ENCODE measurements at places on chromosomes 1 and 21. TPM values are rescaled to one million over a fixed set of nuclear protein-coding genes. Genes with fewer than 3 reads are reported as not detected.
A peak's percentile ranks its signal among the peaks of the same experiment; 100 is the strongest.

DNA sequence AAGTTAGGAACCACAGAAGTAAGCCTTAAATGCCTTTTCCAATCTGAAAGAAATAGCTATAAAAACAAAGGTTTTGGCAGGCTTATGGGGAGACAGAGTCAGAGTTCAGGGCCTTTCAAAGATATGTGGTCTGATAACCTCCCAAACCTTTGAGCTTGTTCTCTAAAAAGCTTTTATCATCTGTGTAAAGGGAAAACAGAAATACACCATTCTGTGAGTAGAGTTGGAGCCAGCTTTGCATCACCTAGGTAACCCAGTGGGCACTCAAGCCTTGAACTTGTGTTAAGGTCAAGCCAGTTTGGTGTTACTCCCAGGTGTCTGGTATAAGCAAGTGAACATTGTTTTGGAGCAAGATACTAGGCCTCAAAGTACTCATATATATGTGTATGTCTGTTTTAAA, 50.1 kb downstream of the LAMC1 start:
- DNase-seq, result no peak

- no peak for DNase-seq
These were observed 17.2 kb upstream of the SEMA4A start for GRCh38 chr1:156135930-156136871.

DNA sequence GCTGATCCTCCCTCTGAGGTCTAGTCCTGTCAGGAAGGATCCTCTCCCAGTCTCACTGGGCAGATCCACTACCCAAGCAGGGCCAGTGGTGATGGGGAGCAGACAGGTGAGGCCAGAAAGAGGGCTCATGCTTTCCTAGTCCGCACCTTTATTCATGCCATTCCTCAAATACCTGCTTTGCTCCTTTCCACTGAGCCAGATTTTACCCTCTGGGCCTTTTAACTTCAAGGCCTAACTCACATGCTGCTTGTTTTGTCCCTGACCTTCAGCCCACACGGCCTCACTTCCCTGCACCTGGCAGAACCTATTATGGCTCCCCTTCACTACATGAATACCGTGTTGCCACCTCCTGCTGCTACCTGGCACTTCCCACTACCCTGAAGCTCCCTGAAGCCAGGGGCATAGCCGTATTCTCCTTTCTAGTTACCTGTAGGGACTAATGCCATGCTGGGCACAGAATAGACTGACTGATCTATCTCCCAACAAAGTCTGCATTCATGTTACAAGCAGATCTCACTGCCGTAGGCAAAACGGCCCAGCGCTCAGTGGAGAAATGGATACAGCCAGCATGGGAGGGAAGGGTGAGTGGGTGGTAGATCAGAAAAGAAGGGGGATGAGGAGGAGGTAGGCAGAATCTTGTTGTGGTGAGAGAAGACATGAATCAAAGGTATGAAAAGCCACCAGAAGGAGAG, 36.1 kb upstream of the GOLT1A start:
- DNase-seq, result no peak

- no peak for DNase-seq
These were observed 2.6 kb upstream of the CSTB start for GRCh38 chr21:43778469-43779335.

DNA sequence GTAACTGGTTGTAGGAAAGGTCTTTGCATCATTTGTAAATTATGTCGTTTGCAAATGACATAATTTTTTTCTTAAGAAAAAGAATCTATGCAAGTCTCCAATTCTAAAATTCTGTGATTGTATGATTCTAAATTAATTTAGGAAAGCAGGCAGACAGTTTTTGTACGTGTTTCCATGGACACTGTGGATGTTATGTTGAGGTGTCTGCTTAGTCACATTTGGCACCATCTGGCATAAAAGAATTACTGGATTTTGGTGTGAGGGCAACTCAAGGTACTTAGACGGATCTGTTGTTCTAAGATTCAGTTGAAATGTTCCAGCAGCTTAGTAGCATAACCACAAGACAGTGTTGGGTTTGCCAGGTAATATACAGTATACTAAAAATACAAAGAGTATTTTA, 42.5 kb downstream of the C1orf21 start:
- no peak for DNase-seq

GRCh38 chr1:116403496-116404136, 30.6 kb downstream of the ATP1A1 start:
- DNase-seq, result no peak

- peak; percentile 34 for DNase-seq
These were observed 3.0 kb upstream of the ID3 start for GRCh38 chr1:23562137-23562876.

DNA sequence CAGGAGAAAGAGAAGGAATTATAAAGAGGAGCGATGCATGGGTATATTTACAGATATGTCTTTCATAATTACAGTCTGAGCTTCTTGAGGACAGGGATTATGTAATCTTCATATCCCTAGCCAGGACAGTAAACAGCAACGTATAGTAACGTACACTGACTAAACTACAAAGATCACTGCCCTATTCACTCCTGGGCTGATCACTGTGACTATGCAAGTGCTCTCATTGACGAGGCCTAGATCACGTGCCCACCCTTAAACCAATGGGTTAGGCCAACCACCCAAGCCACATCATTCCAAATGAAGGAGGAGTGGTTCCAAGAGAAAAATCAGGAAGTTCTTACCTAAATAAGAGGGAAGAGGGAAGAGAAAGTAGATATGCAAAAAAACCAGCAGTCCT, 18.5 kb downstream of the PIK3R3 start:
- DNase-seq, result no peak

DNA sequence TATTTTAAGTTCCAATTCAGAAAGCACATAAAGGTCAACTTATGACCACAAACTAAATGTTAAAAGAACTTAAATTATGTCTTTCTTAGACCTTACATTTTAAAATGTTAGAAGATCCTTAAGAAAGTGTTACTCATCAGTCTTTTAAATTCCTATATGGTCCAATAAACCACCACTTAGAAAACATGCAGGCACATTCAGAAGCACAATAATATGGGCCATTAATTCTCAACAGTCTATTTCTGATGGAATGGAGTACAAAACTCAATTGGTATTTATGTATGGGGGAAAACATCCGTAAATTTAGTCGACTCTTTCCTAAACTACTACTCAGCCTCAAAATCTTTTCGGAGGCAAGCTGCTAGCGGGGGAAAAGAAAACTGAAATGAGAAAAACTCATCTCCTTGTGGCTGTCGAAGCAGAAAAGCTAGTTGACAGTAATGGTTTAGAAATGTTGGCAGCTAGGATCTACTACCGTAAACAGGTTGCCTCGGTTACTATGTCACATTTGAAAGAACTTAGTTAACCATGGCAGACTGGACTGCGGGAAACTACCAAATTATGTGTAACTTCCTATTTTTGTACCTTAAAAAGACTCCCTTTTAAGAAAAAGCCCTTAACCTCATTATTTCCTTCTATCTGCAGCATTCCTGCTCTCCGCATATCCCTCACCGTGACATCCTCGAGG, 1.0 kb downstream of the TRMT1L start:
- no peak for DNase-seq

DNA sequence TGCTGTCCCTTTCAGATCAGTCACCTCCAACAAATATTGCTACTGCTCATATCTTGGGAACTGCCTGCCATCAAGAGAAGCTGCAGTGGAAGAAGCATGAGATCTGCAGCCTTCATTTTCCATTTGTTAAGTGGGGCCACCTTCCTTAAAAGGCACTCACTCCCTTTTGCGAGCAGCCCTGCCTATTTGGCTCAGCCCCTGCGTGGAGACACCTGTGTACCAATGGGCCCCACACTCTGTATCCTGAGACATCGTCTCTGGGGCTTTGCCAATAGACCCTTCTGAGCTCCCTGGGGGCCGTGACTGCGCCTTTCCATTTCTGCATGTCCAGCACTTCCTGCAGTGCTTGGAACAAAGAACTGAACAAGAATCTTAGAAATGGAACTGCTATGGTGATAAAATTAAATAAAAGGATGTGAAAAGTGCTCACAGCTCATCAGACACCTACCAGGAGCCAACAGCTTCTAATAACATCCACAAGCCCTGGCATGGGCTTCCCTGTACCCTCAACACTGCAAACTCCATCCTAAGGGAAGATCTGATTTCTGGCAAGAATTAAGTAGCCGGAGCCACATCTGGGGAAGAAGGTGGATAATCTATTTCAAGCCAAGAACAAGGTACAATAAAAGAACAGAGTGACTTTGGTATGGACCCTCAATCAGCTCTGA, 36.7 kb downstream of the PARP1 start:
- no peak for DNase-seq

DNA sequence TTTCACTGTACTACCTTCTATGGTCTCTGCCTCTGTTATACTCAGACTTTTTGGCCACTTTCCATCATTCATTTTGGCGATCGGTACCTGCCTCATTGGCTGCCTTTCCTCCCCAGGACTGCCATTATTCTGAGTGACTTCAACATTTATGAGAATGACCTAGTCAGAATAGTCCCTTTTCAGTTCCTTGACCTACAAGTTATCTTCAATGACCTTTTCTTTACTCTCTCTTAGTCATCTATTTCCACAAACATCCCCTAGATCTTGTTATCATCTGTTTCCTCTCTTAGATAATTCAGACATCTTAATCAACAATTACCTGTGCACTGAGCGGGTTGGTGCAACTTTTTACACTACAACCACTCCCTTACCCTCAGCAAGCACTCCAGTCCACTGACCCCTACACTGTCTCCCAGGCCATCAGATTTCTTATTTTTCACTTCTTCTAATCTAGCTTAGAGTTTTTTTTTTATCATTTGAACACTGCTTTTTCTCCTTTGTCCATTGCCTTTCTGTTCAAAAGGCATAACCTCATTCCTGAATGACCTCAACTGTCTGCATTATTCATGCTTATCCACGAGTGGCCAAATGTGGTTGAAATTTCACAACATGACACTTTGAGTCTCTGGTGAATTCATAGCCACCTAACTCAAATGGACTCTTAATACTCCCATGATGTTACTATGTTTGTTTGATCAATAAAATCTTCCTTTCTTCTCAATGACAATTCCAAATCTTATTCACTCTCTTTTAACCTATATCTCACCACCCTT, 112.7 kb downstream of the HMCN1 start:
- DNase-seq, result no peak

GRCh38 chr1:91583326-91583755, 82.7 kb downstream of the CDC7 start:
- no peak for DNase-seq

DNA sequence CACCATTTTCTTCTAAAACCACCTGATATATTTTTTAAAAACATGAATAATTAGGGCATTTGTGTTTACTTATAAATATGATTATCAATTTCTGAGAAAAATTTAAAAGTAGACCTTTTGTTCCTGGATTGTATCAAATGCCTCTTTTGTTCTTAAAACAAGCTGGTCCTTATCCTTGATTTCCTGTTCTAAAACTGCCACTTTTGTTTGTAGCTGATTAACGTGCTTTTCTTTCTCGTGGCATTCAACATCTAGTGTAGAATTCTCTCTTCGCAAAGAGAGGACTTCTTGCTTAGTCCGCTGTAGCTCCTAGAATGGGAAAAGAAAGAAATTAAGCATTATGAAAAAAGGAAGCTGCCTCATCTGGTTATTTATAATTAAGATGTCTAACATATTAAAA, 25.0 kb downstream of the SASS6 start:
- DNase-seq, result no peak

DNA sequence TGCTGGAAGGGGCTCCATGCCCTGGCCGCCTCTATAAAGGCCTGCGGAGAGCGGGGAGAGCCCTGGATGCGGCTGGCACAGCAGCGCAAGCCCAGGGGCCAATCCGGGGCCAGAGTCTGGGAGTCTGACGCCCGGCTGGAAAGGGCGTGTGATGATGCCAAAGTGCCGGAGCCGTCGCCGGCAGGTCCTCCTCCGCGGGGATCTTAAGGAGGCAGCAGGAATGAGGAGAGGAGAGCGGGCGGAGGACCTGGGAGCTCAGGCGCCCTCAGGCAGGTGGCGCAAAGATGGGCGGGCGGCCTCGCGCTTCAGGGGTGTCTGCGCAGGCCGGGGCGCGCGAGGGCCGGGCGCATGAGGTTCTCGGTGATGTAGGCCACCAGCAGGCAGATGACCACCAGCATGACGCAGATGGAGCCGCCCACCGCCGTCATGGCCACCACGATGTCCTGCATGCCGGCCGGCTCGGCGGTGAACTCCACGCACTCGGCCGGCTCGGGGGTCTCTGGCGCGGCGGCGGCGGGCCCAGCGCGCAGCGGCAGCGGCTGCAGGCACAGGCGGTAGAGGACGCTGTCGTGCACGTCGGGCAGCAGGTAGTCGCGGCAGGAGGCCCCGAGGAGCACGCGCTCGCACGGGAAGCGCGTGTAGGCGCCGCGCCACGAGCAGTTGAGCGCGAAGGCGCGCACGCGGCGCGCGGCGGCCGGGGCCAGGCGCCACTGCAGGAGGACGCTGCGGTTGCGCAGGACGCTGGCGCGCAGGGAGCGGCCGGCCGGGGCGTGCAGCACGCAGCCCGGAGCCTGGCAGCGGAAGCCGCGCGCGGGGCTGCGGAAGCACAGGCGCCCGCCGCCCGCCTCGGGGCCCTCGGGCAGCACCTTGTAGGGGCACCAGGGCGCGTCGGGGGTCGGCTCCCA, 653 bp downstream of the FNDC10 start:
- DNase-seq, result no peak

DNA sequence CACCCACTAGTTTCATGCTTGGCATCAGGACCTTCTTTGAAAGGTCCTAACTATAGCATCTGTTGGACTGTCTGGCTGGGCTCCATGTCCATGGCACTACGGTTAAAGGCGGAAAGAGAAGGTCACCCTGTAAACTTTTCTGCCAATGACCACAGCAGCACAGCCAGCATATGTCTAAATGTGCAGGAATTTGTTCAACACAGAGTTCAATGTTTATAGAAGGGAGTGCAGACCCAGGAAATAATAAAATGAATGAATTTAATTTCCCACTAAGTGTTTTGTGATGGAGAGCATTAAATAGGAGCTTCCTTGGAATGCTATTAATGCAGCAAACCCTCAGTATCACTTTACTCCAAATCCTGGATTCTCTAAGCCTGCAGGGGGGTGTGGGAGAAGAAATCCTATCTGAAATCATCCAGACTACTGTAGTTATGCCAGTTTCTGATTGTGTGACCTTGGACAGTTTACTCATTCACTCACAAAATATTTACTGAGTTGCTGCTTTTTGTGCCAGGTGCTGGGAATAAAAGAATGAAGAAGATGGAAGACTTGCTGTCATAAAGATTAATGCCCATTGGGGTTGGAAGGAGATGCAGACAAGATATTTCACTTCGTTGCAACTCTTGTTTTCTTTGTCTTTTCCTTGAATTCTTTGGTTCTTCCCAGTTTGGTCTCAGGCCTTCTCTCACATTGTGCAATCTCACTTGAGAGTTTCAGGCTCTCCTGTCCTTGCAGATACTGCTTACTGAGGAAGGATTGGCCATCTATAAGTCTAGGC, 195.0 kb downstream of the ROR1 start:
- no peak for DNase-seq

- DNase-seq, result no peak
These were observed 3.0 kb downstream of the PCP4L1 start for GRCh38 chr1:161261261-161262235.

Gene DCST1
- not detected for total RNA-seq

Gene FTCD
- total RNA-seq, result not detected

Gene NTNG1
- total RNA-seq, result not detected

Gene DNTTIP2
- total RNA-seq, result 39.7 TPM

Gene SH2D5
- not detected for total RNA-seq

Gene NTMT2
- total RNA-seq, result not detected

Gene IFNLR1
- 4.6 TPM for total RNA-seq

All from esophagus squamous epithelium (tissue), 5 donors.